Esophagus squamous epithelium (tissue), 5 donors: ENCODE measurements at places on chromosomes 12 and 14.

GRCh38 chr14:94304243-94304642 lies 11.2 kb upstream of the SERPINA10 start:
- no peak for DNase-seq

- DNase-seq, result no peak
These were observed 59.0 kb upstream of the SCN8A start for GRCh38 chr12:51531978-51532497.

- DNase-seq, result no peak
These were observed 1885.8 kb upstream of the SEL1L start for GRCh38 chr14:83419420-83419819.

DNA sequence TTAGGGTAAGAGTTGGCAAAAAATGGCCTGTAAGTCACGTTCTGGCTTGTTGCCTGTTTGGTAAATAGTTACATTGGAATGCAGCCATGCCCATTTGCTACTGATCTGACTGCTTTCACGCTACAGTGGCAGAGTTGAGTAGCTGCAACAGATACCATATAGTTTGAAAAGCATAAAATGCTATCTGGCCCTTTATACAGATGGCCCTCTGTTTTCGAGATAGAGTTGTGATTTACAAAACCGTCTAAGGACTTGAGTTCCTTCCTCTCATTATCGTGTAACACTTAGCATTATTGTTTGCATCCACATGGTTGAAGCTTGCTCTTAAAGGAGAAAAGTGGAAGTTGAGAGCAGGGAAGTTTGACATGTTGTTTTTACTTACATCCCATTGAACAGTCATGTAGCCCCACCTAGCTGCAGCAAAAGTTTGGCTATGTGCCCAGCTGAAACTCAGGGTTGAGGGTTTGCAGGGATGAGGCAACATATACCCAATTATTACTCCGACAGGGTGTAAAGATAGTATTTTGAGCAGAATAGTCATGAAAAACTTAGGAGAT lies 11.3 kb upstream of the SCFD1 start:
- DNase-seq, result no peak

DNA sequence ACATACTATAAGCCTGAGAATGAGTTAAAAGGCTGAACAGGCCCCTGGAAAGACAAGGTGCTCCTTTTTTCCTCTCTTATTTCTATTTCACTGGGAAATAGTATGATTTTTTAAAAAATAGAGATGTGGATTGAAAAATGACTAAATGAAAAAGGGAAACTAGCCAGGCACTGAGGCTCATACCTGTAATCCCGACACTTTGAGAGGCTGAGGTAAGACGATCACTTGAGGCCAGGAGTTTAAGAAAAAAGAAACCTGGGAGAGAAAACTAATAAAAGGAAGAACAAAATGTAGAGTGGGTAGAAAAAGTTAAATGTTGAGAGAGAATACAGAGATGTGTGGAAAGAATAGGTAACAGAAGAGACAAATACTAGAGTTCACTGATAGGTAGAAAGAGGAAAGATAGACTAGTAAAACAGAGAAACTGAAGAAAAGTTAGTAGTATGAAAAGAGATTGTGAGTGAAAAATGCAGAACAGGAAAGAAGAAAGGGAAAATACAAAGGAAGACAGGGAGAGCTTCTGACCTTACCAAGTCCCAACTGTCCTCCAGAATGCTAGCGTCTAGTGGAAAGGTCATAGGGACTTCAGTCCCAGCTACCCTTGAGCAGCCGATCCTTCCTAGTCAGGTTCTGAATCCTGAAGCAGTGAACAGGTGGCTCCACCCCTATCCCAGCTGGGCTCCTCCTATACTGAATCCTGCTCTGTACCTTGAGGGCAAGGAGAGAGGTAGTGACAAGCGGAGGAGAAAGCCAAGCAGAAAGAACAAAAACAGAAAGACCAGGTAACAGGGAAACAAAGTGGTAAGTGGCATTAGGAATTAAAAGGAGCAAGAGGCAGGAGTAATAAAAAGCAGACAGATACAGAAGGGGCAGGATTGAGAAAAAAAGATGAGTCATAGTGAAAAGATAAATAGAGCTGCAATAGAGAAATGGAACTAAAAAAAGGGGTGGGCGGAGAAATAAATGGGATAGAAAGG lies 7.3 kb downstream of the TMEM116 start:
- no peak for DNase-seq

DNA sequence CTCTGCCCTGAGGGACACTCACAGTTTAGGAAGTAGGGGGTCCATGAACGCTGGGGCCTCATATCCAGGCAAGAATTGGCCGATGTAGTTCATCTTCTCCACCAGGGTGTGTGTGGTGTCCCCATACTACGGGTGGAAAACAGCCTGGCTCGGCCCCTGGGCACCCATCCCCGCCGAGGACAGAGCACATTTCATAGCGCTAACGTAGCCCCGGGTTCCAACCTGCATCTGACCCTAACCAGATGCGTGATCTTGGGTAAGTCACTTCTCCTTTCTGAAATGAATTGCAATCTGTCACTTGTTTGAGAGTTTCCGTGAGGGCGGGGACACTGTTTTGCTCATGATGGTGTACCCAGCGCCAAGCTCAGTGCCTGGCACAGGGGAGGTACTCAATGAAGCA lies 9.0 kb downstream of the HPD start:
- DNase-seq, result no peak

DNA sequence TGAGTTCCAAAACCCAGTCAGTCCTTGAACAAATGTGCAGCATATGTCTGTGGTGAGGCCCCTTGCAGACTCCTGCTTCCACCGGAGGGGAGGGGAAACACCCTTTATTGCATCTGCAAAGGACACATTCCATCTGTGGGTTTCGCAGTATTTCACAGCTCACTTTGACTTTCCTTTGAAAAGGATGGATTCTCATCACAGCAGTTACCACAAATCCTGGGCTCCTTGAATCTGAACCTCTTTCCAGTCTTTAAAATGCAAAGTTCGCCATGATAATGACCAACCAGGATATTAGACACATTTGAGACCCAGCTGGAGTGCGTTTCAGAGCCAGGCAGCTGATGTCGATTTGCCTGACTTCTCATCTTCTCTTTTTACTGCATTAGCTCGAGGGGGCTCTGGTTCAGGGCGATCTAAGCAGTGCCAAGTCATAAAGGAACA lies 242.4 kb downstream of the SLC15A4 start:
- DNase-seq, result no peak

DNA sequence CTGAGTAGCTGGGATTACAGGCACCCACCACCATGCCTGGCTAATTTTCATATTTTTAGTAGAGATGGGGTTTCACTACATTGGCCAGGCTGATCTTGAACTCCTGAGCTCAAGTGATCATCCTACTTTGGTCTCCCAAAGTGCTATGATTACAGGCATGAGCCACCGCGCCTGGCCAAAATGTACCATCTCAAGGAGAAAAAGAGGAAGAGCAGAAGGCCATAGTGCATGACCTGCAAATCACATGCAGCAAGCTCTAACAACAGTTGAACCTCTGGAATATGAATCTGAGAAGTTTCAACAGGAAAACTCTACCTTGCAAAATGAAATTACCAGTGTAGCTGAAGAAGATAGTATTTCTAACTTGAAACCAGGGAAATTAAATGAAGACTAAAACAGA lies 17.1 kb upstream of the SERPINA1 start:
- no peak for DNase-seq

DNA sequence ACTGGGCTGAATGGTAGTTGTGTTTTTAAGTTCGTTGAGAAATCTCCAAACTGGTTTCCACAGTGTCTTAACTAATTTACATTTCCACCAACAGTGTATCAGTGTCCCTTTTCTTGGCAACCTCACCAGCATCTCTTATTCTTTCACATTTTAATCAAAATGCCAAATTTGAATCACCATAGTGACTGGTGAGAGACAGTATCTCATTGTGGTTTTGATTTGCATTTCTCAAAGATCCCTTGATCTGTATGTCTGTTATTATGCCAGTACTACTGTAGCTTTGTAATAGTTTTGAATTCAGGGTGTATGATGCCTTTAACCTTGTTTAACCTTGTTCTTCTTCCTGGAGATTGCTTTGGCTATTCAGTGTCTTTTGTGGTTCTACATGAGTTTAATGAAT lies 2.2 kb upstream of the EIF2S3B start:
- no peak for DNase-seq

DNA sequence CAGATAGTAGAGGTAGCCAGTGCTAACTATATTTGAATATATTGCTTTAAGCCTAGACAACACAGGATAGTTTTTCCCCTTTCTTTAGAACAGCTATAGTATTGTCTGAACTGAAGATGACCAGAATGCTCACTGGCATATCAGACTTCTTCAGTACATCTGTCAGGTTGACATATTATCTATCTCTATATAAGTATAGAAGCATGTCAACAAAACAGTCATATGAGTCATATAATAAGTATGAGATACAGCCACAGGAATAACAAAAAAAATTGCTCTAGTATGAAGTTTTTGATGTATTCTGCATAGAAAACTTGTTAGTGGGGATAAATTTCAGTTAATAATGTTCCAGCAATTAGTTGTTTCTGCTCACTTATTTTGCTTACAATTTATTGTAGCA lies 767.7 kb downstream of the LRFN5 start:
- no peak for DNase-seq

GRCh38 chr12:89309440-89309802 lies 42.9 kb downstream of the DUSP6 start:
- no peak for DNase-seq
